ENCODE measurements at places on chromosomes 7 and 10.

GRCh38 chr10:127207081-127207480, 10.7 kb upstream of the INSYN2A start:
- DNase-seq = no peak

GRCh38 chr10:110113670-110114337, 93.6 kb upstream of the MXI1 start:
- DNase-seq = no peak

GRCh38 chr7:11373546-11374142, 400.0 kb downstream of the PHF14 start:
- no peak for DNase-seq

DNA sequence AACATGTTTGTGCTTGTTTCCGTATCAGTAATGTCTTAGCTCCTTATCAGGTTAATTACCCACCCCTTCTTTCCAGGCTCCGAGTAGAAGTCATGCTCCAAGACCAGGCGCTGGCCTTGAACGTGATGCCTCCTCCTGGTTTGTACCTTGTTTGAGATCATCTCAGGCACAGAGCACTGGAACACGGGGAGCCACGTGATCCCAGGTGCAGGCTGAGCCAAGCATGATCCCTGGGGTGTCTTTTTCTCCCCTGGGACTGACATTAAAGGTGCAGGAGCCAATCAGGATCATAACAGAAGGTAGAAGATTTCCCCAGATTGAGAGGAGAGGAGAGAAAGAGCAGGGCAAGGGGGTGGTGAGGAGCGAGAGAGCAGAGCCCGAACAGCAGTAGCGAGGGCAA, 626.1 kb upstream of the GALNT17 start:
- DNase-seq = no peak

- no peak for DNase-seq
Measured at GRCh38 chr10:33186150-33186549, 148.3 kb downstream of the NRP1 start.

DNA sequence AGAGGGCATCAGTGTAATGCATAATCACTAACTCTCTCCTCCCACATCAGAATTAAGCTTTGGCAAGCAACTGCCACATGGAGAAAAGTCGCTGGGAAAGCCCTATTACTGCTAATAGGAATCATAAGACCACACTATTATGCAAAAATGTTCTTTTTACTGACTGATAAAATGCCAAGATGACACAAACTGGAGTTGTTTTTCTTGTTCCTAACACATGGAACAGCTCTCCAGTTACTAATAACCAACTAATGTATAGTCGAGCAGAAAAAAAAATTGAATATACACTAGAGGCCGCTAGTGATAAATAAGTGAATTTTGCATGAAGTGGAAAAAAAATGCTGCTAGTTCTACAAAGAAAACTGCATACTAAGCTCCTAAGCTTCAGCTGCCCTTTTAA, 165.6 kb downstream of the TPK1 start:
- DNase-seq = no peak

GRCh38 chr10:67506083-67506756, 189.8 kb downstream of the CTNNA3 start:
- DNase-seq = no peak

GRCh38 chr7:50738932-50739331, 43.8 kb downstream of the GRB10 start:
- no peak for DNase-seq

DNA sequence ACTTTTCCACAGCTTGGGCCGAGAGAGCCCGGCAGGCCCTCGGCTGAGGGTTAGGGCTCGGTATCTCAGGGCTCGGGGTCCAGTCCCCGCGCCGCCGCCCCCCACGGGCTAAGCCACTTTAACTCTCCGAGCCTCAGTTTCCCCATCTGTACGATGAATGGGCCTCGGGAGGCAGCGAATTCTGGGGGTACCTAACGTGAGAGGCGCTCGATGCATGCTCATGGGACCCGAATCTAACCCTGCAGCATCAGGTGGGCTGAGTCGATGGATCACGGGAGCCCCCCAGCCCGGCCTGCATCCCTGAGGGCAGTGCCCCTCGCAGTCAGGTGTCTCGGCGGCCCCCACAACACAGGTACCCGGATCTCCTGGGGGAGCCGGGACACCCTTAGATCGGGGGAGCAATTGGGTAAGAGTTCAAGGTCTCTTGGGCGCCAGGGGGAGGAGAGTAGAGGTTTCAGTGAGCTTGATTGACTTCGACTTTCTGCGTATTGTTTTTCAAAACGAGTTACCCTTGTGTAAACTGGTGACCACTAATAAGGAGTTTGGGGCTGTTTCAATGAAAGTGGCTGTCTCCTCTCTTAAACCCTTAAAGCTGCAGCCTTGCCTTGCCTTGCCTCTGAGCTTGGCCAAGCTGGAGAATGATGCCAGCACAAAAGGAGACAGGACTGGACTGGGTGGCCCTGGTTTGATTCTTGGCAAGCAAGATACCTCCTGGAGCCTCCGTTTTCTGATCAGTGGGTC, 631 bp downstream of the POR start:
- DNase-seq = peak; percentile 31

- peak; percentile 37 for DNase-seq
Measured at GRCh38 chr10:3192856-3193635, 20.5 kb upstream of the PITRM1 start.

DNA sequence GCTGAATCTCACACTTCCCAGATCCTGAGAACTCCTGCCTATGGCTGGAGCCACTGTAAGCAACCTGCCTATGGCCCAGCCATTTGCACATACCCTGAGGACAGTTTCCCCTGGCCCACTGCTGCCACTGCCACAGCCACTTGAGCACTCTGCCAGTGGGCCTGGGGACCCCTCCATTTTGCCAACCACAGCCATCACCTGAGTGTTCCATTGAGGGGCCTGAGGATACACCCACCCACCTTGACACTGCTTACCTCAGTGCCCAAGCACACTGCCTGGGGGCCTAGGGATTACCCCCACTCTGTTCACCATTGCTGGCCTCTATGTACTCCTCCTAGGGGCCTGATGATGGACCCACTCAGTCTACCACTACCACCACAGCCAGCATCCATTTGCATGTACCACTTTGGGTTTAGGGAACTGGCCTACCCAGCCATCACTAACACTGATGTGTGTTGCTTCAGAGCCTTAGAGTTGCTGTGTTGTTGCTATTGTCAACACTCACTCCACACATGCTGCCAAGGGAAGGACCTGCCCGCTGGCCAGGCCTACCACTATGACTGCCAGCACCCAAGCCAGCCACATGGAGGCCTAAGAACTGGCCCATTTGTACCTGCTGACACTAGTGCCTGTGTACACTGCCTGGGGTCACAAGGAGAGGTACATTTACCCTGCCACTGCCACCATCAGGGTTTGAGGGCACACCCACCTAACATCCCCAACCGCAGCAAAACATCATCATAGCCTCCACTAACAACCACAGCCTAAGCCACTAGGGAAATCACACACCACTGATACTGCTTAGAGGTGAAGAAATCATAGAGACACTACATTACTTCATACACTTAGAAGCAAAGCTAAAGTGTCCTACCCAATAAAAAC, 45.9 kb upstream of the ANTXRL start:
- DNase-seq = no peak

DNA sequence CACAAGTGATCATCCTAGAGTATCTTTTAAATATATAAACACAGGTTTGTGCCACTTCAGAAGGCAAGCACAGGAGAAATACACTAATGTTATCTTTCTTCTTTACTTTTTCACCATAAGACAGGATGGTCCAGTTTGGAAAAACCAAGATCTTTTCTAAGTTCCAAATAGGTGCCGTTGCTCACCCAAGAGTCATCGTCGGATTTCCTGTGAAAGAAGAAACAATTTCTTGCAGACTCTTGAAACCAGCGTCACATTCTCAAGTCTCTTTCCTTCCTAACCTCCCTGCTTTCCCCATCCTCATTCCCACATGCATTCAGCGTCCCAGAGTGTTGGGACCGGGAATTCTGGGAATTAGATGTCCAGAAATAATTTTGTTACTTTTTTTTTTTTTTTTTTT, 42.8 kb upstream of the GSDME start:
- no peak for DNase-seq

- DNase-seq = no peak
Measured at GRCh38 chr10:60426425-60426824, 36.8 kb upstream of the ANK3 start.

- DNase-seq = no peak
Measured at GRCh38 chr7:131880078-131880477, 323.6 kb upstream of the PODXL start.

DNA sequence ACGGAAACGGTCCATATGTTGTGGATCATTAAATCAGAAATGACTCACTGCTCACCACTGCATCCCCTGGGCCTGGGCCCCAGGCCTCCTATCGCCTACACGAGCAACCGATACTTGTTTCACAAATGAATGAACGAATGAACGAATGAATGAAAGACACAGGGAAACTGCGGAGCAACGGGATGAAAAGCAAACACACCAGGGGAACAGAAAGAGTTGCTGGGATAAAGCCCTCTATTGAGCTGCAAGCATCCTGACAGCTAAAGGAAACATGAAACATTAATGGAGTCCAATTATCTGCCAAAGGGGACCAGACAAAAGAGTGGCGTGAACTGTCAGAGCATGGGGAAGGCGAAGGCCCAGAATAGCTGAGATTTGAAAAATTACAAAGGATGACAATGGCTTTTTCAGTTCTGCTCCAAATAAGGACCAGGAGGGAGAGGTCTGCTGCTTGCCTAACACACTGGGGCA, 92.1 kb downstream of the GRB10 start:
- DNase-seq = no peak

DNA sequence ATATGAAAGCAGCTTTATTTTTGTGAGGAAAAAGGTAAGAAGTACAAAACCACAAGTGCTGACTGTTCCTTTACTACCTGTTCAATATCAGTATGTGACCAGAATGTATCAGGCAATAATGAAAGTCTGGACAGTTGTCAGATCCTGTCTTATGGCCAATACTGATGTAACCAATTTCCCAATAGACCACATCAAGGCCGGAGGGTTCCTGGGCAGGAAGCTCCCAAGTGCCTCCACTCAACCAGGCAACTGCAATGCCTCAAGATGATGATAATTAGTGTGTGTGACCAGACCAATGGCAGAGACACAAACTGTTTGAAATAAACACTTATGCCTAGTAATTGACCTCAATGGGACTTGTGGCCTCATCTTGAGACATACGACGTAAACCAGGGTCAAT, 149.4 kb upstream of the ASAH2 start:
- no peak for DNase-seq

- DNase-seq = no peak
Measured at GRCh38 chr7:114086537-114086913, 167.7 kb upstream of the PPP1R3A start.

GRCh38 chr7:10939237-10939910, 34.3 kb upstream of the PHF14 start:
- DNase-seq = no peak

GRCh38 chr10:52011118-52011517, 303.0 kb upstream of the DKK1 start:
- no peak for DNase-seq

DNA sequence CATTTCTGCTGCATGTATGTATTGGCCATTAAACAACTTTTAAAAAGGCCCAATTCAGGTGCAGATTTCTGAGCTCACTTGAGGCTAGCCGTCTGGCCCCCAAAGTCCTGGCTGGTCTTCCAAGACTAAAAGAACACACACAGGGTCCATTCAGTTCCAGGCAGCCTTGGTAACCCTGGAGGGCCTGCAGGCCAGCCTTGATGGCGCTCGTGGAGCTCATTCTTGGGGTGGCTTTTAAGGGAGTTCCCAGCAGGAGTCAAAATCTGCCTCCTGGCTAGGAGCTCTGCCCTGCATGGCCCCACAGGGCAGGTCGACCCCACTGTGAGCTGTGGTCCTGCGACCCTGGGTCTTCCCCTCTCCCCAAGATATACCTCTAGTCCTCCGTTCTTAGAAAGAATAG, 28.8 kb downstream of the ANXA11 start:
- no peak for DNase-seq

GRCh38 chr7:49397750-49398149, 375.7 kb upstream of the VWC2 start:
- DNase-seq = no peak

- DNase-seq = no peak
Measured at GRCh38 chr7:36025190-36025589, 127.9 kb upstream of the EEPD1 start.

DNA sequence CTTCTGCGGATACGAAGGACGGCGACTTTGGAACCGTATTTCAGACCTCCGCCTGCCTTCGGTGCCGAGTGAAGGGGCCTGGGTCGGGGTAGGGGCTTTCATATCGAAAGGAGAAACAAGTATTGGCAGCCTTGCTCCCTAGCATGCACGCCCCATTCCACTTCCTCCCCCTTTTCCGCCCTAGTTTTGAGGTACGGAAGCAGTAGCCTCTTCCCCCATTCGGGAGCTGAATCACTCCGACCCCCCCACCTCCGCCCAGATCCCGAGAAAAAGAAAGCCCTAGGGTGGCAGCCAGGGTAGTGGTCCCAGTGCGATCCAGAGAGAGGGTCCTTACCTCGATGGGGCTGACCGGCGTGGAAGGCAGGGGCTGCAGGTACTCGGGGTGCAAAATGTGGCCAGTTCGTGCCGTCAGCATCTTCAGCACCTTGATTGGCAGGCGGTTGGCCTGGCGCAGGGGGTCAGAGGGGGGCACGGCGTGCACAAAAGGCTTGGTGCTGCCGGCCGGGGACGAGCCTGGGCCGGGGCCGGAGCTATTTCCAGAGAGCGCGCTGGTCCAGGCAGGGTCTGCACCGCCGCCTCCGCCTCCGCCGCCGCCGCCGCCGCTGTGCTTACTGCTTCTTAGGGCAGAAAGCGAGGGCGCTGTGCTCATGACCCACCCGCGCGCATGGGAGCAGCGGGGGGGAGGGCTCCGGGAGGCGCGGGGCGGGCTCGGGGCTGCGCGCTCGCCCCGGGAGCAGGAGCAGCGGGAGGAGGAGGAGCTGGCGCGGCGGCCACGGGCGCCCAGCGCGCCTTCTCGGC, 594 bp downstream of the ZNF503 start:
- DNase-seq = no peak

DNA sequence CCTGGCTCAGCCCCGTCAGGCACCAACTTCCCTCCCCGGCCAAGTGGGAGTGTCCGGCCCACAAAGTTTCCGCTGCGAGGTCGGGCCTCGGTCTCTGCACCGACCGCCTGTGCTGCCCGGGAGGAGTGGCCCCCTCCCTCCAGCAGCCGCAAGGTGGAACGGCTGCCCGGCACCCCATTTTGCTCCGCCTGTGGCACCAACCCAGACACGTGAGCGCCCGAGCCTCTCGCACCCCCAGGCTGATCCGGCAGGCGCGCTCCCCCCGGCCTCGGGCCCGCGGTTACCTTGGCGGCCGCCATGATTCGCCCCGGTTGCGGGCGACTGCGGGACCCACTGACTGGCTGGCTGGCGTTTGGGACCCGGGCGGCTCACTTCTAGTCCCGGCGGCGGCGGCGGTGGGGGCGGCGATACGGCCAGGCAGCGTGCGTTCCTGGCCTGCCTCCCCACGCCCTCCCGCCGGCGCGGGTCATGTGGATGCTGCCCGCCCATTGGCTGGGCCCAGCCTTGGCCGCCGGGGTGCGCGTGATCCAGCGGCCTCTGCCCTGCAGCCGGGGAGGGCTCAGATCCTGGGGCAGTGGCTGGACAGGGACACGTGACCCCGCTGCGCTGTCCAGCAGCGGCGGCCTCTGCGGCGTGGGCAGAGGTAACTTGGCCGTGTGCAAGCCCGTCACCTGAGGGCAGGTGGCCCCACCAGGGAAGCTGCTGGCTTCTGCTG, at the start of gene SLC25A13:
Gene SLC25A13 (minus strand): TSS at position 441 of the 715 bp plus-strand sequence. CDS start 142 bp downstream, at position 299.
- DNase-seq = peak; percentile 64
